ENCODE measurements at places on chromosomes 6 and 20. TPM values are rescaled to one million over a fixed set of nuclear protein-coding genes. Genes with fewer than 3 reads are reported as not detected.

- DNase-seq: no peak
Measured at GRCh38 chr20:58775371-58775770, 75.3 kb downstream of the GNAS-AS1 start.

GRCh38 chr6:110786696-110787095 lies 28.6 kb downstream of the CDK19 start:
- DNase-seq: no peak

GRCh38 chr20:39623584-39624234 lies 661.6 kb downstream of the DHX35 start:
- peak; percentile 45 for DNase-seq

DNA sequence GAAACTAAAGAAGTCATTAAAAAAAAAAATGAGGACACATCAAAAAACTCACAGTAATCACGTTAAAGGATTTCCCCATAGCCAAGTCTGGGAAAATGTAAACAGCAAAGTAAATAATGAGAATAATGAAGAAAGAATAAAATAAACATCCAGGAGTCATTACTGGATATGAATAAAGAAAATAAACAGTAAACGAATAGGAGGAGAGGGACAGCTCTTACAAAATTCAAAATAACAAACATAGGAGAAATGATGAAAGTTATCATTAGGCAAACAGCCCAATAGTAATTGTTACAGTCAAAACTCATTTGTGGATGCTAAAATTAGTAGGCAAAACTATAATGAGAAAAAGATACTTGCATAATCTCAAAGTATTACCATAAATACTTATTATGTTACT lies 8.0 kb upstream of the UBD start:
- no peak for DNase-seq

- no peak for DNase-seq
Measured at GRCh38 chr20:831956-832355, 1.6 kb upstream of the FAM110A start.

GRCh38 chr20:19431316-19431700 lies 218.9 kb downstream of the SLC24A3 start:
- DNase-seq: no peak

DNA sequence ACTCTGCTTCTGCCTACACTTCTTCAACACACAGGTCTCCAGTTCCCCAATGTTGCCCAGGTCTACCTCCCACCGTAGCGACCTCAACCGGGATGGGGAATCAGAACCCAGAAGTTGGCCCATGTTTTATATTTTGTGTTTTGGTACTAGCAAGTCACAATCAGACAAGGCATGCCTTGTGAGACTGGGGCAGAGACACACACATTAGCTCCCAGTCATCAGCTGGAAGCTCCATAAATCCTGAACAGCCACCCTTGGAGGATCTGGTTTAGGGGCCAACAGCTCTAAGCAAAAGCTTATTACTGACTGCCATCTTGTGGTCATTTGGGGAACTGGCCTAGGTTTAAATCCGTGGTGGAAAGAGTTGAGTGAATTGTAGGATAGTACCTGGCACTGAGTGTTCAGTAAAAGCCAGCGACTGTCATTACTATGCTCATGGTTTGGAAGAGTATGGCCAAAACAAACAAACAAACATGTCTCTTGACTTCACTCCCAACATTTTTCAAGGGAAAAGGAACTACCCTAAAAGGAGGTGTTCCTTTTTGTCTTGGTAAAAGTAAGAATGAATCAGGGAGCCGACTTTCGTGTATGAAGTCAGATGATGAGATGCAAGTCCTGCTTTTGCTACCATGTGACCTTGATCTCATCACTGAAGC lies 40.5 kb downstream of the PIM1 start:
- peak; percentile 87 for DNase-seq

DNA sequence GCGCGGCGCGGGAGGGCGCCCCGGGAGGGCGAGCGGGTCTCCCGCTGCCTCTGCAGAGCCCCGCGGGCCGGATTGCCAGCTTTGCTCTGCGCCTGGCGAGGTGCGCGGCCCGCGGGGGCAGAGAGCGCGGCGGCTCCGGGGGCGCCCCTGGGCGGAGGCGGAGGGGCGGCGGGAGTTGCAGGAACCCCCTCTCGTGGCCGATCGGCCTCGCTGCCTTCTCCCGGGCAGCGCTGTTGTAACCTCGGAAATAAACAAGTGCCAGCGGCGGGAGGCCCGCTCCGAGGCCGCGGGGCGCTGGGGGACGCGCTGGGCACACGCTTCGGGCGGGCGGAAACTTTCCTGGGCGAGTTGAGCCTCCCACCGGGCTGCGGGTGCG lies 1.2 kb downstream of the CDH4 start:
- peak; percentile 48 for DNase-seq

- no peak for DNase-seq
Measured at GRCh38 chr6:156451088-156451487, 326.1 kb upstream of the ARID1B start.

Gene SDCBP2
- total RNA-seq: 2.1 TPM

DNA sequence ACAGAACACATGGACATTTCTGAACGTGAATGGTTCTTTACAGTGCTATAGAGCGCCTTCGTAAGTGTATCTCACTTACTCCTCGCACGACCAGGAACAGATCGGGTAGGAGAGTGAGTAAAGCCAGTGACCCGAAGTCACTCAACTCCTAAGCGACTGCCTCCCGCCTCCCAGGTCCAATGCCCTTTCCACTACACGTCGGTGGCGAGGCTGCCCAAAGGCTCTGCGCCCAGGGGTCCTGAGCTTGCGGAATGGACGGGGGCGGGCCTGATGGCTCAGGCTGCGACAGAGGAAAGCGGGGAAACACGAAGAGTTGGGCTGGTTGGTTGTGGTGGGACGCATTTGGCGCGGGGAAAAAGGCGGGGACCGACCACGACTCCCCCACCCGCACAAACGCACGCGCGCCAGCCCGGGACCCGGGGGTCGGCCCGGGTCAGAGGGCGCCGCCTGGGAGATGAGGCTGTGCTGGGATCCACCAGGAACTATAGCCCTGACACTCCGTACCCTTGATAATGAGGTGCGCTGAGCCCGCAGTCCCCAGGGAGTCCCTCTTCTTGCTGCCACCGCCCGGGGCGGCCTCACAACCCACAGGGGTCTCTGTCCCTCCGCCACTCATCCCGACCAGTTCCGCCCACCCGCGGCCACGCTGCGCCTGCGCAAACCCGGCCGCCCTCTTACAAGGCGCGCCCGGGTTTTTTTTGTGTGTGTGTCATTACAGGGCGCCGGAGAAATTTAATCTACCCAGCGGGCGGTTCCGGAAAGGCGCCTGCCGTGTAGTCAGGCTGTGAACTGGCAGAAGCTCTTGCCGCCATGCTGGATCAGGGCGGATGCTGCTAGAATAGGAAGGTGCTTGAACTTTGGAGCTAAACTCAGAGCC lies at the start of gene BLOC1S5:
BLOC1S5 (minus strand) TSS at position 629 of the 877 bp plus-strand sequence; CDS start at position 616, 13 bp downstream.
- DNase-seq: peak; percentile 97

- no peak for DNase-seq
Measured at GRCh38 chr6:134619077-134619476, 301.2 kb upstream of the SGK1 start.

- DNase-seq: no peak
Measured at GRCh38 chr6:43782764-43783513, 12.9 kb downstream of the VEGFA start.

DNA sequence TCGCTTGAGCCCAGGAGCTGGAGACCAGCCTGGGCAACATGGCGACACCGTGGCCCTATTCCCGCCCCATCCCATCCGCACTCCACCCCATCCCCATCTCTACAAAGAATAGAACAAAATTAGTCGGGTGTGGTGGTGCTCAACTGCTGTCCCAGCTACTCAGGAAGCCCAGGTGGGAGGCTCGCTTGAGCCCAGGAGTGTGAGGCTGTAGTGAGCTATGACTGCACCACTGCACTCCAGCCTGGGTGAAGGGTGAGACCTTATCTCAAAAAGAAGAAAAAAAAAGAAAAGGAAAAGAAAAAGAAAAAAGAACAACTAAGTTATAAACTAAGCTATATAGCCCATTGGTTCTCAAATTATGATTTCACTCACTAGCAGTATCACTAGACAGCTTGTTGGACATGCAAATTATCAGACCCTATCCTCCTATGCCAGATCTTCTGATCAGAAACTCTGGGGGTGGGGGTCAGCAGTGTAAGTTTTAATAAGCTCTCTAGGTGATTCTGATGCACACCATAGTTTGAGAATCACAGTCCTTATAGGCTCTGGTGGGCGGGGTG lies 491 bp upstream of the ITCH start:
- no peak for DNase-seq

DNA sequence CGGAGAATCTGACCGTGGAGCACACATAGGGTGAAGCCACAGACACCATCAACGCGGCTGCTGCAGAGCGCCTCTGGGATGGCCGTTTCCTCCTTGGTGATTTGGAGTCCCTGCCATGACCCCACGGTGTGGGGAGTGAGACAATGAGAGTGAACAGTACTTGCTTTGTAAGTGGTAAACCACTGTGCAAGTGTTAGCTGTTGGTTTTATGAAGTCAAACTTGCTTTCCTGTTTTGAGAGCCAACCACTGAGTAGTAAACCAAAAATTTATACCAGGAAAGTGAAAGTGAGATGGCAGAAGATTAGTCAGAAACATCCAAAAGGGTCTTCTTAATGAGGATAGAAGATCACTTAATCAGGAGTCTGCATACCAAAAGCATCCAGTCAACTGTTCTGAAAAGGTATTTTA lies 160.7 kb downstream of the FOXC1 start:
- DNase-seq: no peak

- no peak for DNase-seq
Measured at GRCh38 chr6:137432054-137432611, 62.1 kb downstream of the OLIG3 start.

- peak; percentile 49 for DNase-seq
Measured at GRCh38 chr6:156957931-156958547, 180.9 kb downstream of the ARID1B start.

Gene BPIFB4
- not detected for total RNA-seq

DNA sequence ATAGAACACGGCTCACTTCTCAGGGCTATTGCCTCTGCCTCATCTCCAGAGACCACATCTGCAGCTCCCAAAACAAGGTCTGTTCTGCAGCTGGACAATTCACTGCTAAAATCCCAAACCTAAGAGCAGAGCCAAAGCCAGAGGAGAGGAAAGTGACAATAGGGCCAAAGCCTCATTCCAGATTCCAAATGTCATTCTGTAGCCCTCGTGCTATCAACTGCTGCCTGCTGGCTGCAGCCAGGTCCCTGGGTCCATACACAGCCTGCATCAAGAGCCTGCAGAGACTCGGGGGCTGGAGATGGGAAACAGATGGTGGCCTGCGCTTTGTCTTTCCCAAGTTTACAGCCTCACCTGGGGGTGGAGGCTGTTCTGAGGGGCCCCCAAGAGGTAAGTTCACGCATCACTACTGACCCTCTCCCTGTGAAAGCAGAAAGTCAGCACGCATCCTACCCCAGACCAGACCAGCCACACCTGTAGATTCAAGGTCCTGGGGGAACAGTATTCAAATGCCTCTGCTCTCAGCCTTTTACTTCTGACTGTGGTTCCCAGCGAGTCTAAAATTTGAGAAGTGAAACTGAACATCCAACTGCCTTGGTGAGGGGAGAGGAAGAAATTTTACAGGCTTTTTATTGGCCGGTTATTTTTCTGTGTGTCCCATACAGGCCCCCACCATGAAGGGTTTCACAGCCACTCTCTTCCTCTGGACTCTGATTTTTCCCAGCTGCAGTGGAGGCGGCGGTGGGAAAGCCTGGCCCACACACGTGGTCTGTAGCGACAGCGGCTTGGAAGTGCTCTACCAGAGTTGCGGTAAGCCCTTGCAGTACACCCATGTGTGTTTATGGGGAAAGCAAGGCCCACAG lies at the start of gene LY86:
LY86 (plus strand) TSS at position 657 of the 860 bp plus-strand sequence; CDS start at position 672, 15 bp downstream.
- DNase-seq: no peak
